Mucosa of gallbladder (tissue), 1 donor: ENCODE measurements at places on chromosomes 5 and 9. TPM values are rescaled to one million over a fixed set of nuclear protein-coding genes. Genes with fewer than 3 reads are reported as not detected.

DNA sequence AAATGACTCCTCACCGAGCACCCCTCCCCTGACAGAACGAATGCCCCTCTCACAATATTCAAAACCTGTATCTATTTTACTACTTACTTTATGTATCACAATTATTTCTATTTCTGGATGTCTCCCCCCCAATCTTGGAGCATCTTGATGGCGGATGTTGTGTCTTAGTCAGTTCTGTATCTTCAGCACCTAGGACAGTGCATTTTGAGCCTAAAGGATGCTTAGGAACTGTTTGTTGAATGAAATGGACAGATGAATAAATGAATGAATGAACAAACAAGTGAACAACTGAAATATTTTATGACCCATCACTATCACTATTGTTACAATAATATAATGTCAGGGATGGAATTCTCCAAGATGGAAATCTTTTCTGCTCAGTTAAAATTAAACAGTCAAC, 295.7 kb downstream of the DNAH5 start:
- no peak for DNase-seq

GRCh38 chr5:164383662-164384061, 878.2 kb downstream of the MAT2B start:
- no peak for DNase-seq

Gene PCA3
- total RNA-seq, result not detected

Gene OSTF1
- 54.7 TPM for total RNA-seq

DNA sequence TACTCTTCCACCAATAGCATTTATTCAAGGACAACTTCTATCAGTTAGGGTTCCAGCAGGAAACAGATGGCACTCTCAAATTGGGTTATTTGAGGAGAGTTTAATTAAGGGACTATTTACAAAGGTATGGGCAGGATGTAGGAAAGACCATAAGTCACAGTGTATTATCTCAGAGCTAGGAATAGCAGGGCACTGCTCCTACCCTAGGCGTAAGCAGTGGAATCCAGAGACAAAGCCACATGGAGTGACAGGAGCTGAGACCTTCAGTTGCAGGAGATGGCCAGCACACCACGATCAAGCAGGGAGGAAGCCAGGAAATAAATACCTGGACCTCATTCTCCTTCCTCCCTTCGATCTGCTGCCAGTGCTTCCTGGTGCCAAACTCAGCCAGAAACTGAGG, 274.9 kb upstream of the SLC30A5 start:
- DNase-seq, result no peak
